ENCODE measurements at places on chromosomes 16 and 17.
A peak's percentile ranks its signal among the peaks of the same experiment; 100 is the strongest.

DNA sequence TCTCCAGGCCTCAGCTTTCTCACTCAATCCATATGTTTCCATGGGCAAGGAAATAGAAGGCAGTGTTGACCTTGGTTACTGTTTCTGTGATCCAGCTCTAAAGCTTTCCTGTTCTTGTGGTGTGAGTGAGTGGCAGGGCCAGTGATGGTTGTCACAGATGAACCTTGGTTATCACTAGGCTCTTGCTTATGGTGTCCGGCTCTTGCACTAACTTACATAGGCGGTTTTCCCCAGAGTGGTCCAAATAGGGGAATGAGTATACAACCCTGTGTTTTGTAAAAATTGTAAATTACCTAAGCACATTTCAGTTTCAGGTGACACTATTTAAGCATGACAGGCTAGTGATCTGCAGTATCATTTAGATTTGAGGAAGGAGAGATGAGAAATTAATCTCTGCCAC, 6.8 kb downstream of the MFSD11 start:
- DNase-seq: no peak

GRCh38 chr16:59527206-59527997, 793.3 kb upstream of the GOT2 start:
- no peak for DNase-seq

DNA sequence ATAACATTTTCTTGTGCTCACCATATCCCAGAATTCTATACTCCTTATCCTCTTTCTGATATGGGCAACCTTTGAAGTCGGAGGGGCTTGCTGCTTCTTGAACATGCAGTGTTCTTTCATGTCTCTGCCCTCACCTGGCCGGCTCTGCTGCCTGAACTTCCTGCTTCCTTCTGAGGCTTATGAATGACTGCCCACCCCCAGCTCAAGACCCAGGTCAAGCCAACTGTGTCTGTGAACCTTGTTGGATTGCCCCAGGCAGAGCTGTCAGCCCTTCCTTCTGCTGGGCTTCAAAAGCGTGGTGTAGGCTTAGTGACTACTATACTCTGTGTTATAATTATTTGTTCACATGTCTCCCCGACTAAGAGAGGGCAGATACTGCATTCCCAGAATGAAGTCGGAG, 506.5 kb downstream of the HS3ST4 start:
- DNase-seq: no peak

GRCh38 chr17:19448341-19449268, 37.6 kb downstream of the RNF112 start:
- DNase-seq: peak; percentile 99

DNA sequence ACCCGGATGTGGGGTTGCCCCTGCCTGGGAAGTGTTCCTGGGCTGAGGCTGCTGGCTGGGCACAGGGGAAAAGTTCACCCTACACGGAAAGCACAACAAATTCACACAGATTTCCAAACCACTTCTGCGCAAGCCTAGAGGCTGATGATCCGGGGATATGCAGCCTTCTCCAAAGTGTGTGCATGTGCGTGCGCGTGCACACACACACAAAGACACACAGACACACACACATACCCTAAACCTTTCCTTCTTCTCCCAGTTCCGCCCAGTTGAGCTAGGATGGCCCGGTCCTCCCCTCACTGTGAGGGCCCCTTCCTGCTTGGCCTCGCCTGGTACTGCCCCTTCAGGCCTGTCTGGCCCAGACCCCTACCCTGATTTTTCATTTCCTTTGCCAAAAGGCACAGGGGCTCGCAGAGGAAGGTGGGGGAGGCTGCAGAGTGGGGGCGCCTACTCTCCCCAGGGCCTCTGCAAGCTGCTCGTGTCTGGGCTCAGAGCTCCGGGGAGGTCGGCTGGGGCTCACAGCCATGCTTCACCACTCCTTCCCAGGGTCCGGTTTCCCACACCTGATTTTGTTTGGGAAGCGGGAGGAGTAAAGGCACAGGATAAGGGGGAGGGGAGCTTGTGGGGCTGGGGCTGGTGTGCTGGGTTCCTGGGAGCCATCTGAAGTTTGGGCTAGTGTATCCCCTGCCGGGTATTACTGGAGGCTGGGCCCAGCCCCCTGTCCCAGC, 144.7 kb downstream of the ENGASE start:
- no peak for DNase-seq

GRCh38 chr17:82593590-82594087, 54.6 kb downstream of the WDR45B start:
- DNase-seq: peak; percentile 43

GRCh38 chr17:28239271-28239624, 79.8 kb upstream of the TMEM97 start:
- DNase-seq: no peak

DNA sequence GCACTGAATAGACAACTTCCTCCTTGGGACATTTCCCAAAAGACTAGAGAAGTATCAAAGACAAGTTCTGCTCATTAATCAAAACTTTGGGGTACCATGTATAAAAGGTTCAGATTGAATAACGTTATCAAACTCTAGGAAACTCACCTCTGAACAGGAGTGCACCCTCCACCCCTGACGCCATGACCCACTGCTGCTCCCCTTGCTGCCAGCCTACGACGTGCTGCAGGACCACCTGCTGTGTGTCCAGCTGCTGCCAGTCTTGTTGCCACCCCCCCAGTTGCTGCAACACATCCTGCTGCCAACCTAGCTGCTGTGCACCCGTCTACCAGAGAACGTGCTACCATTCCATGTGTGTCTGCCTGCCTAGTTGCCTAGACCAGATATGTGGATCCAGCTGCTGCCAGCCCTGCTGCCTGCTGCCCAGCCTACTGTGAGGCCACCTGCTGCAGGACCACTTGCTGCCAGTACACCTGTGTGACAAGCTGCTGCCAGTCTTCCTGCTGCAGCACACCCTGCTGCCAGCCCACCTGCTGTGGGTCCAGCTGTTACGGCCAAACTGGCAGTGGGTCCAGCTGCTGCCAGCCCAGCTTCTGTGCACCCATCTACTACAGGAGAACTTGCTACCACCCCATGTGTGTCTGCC, 13.8 kb upstream of the KRTAP9-2 start:
- DNase-seq: no peak

DNA sequence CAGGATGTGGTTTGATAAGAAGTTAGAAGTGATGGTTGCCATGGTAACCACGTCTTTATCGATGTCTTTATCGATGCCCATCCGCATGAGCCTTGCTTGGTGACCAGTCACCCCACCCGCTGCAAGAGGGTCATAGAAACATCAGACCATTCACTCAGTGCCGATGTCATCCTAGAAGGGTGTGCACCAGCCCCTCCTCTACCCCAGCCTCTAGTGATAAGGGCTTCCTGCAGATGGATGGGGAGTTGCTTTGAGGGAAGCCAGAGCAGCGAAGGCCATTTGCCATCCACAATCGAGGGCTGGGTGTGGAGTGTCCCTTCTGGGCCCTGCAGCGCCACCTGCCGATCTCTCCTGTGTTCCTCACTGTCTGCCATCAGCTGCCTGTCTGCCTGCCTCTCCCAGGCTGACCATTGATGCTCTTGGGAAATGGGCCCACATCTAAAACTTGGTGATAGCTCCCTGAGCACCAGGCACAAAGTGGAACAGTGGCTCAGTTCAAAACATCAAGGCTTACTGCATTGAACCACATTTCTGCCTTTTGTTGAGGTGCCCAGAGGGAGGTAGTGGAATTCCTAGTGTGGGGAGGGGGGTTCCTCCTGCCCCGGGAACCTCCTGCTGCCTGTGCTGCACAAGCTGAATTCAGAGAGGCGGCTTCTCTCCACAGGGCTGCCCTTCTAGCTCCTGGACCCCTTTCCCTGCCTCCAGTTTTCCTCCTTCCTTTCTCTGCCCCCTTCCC, 8.9 kb downstream of the CALB2 start:
- peak; percentile 40 for DNase-seq

DNA sequence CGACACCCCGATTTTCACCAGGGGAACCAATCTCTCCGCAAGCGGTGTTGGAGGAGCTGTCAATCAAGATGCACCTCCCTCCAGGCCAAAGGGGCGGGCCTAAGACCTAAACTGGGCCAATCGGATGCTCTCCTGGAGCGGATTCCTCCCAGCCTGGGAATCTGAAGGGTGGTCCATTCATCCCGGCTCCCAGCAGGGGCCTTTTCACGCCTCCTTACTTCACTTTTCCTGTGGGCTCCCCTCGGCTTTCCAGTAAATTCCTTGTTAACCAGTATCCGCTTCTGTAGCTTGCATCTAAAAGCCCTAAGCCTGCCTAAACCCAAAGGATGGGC, 17.1 kb downstream of the C16orf74 start:
- no peak for DNase-seq

DNA sequence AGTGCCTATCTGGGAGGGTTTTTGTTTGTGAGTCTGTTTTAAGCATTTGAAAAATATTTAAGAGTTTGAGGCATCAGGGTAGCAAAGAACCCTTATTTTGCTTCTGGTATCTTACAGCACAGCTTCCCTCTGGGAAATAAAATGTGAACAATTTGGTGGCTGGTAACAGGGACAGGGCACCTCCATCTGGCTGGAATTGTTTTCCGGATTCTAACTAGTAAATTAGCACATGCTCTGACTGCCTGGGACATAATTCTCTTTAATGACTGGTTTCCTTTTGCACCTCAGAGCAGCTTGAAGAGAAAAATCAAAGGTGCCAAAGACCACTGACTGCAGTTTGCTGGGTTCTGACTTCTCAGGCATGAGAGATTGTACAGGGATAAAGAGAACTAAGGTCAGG, 469.1 kb downstream of the GRIN2A start:
- no peak for DNase-seq

GRCh38 chr16:10296956-10297340, 88.9 kb upstream of the ATF7IP2 start:
- no peak for DNase-seq

- peak; percentile 70 for DNase-seq
Measured at GRCh38 chr16:68064791-68065365, 20.3 kb upstream of the NFATC3 start.

DNA sequence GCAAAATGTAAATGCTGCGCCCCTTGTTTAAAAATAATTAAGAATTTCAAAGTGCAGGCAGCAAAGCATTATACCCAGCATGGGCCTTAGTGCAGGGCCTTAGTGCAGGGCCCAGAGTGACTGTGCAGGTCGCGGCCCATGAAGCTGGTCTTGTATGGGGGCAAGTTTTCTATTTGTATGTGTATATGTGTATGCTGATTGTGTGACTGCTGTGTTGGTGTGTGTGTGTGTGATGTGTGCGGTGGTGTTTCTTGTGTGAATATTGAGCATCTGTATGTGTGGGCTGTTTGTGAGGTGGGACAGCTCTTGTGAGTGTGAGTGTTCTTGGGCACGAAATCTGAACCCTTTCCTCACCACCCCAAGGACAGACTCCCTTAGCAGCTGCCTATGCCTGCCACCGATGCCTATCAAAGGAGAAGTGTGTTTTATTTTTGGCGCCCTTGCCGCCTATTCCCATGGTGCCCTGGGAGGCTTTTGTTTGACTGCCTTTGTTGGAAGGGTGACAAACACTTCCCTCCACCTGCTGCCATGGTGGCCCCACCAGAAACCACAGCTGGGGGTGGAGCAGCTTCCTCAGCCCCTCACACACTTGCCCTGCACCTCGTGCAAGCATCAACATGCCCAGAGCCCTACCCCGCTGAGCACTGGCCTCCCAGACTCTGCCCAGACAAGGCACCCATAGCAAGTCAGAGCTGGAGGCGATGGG, 18.0 kb downstream of the CCR7 start:
- DNase-seq: no peak

- DNase-seq: no peak
Measured at GRCh38 chr16:2787961-2788360, 601 bp upstream of the PRSS33 start.

All from fibroblast of mammary gland (primary cell).